IPS-NIHi11 (cell line): ENCODE measurements at places on chromosomes 12 and 14.

DNA sequence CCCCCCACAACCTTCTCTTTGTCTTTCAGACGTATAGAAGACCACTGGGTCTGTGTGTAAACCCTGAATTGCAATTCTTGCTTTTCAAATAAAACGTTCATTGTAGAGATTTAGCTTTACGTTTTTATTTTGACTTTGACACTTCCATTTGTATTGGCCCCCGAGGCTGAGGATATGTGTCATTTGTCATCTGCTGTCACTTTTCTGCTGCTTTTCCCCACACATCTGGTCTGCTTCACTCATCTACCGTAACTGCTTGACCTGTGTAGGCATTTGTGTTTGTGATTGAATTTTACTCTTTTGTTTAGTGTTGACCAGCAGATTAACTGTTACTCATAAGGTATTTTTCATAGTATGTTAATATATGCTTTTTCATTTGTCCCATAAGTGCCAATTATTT is 157.2 kb upstream of the SYT10 start:
- no peak for DNase-seq

DNA sequence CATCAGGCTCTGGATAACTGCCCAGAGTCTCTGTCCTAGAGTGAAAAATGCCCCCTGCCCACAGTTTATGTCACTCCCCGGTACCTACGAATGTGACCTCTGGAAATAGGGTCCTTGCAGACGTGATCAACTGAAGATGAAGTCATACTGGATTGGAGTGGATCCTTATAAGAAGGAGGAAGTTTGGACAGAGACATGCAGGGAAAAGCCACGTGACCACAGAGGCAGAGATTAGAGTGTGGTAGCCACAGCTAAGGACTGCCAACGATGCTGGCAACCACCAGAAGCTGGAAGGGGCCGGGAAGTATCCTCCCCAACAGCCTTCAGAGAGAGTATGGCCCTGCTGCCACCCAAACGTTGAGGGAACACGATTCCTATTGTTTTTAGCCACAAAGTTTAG is 101.2 kb upstream of the NCOR2 start:
- DNase-seq, result no peak

DNA sequence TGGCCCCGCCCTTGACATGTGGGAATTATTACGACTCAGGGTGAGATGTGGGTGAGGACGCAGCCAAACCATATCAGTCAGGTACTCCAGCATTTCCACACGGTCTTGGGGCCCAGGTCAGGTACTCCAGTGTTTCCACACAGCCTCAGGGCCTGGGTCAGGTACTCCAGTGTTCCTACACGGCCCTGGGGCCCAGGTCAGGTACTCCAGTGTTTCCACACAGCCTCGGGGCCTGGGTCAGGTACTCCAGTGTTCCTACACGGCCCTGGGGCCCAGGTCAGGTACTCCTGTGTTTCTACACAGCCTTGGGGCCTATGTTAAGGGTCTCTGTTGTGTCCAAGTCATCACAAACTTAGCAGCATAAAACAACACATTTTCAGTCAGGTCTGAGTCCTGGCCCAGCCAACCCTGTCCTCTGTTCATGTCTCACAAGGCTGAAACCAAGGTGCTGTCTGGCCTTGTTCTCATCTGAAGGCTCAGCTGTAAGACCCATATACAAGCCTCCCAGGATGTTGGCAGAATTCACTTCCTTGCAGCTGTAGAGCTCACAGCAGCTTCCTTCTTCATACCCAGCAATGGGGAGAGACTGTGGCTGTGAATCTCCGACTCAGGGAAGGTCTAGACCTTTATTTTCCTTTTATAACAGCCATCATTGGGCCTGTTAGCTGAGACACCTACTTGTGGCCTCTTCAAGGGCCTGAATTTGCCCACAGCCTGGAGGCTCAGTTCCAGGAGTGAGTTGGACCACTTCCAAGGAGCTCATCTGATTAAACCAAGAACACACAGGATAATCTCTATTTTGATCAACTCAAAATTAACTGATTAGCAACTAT is 107.6 kb upstream of the SFSWAP start:
- DNase-seq, result no peak

- no peak for DNase-seq
Measured at GRCh38 chr14:53793790-53794505, 162.7 kb downstream of the BMP4 start.

- no peak for DNase-seq
Measured at GRCh38 chr14:83342590-83342989, 1808.9 kb upstream of the SEL1L start.

GRCh38 chr12:84955298-84955697 is 42.7 kb upstream of the SLC6A15 start:
- DNase-seq, result no peak

- DNase-seq, result no peak
Measured at GRCh38 chr12:11568155-11568761, 81.2 kb upstream of the ETV6 start.

GRCh38 chr12:131853832-131854797 is 25.9 kb downstream of the MMP17 start:
- DNase-seq, result no peak

- no peak for DNase-seq
Measured at GRCh38 chr14:102316338-102316742, 3.2 kb upstream of the ZNF839 start.

GRCh38 chr12:108516511-108517275 is 1.6 kb downstream of the FICD start:
- no peak for DNase-seq

GRCh38 chr12:108875682-108876361 is 4.1 kb upstream of the DAO start:
- no peak for DNase-seq

DNA sequence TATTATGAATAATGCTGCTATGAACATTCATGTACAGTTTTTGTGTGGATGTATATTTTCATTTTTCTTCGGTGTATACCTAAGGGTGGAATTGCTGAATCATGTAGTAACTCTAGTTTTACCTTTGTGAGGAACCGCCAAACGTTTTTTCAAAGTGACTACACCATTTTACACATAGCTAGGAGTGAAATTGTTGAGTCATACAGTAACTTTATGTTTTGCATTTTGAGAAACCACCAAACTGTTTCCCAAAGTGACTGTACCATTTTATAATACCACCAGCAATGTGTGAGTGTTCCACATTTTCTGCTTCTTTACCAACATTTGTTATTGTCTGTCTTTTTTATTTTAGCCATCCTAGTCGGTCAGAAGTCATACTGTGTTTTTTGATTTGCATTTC is 3.1 kb upstream of the TPH2 start:
- DNase-seq, result no peak

GRCh38 chr12:5715021-5715420 is 230.0 kb downstream of the ANO2 start:
- no peak for DNase-seq

- peak; percentile 47 for DNase-seq
Measured at GRCh38 chr12:124369055-124369826, 74.3 kb downstream of the RFLNA start.

GRCh38 chr14:101072945-101073597 is 169.5 kb upstream of the RTL1 start:
- peak; percentile 82 for DNase-seq

DNA sequence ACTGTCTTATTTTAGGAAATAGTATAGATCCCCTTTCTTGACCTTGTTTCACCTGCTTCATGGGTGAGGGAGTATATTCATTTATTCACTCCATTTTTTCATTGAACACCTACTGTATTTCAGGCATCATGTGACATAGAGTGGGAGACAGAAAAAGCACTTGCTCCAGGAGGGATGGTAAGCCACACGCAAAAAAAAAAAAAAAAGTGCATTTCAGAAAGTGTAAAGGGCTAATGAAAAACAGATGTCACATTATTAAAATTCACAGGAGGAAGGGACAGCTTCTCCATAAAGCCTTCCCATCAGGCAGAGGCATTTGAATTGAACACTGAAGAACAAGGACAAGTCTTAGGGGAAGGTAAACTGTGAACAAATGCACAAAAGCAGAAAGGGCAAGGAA is 7.5 kb downstream of the SLC8A3 start:
- no peak for DNase-seq

GRCh38 chr12:68119250-68119649 is 40.3 kb downstream of the IFNG start:
- DNase-seq, result no peak

GRCh38 chr12:100061814-100062213 is 77.1 kb upstream of the ANKS1B start:
- no peak for DNase-seq

GRCh38 chr14:106039400-106039799 is 513.0 kb downstream of the TMEM121 start:
- DNase-seq, result no peak
